ENCODE measurements at places on chromosomes 16 and 17.

DNA sequence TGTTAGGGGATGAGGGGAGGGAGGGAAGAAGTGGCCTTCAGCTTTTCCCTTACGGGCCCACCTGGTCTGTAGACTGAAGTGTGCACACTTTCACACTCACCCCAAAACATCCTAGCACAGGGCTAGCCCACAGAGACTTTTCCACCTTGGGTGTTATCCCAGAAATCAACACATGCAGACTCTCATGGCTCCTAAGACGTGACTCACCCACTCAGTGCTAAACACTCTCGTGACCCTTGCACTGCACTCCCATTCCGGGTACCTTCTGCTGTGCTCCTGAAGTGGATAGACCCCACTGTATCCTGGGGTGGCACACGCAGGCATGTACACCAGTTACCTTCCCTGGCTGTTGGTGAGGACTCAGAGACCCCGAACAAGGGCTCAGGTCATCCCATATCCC, 23.0 kb upstream of the ABCC3 start:
- no peak for DNase-seq

GRCh38 chr17:41494524-41494923, 4.8 kb upstream of the KRT36 start:
- DNase-seq: no peak

DNA sequence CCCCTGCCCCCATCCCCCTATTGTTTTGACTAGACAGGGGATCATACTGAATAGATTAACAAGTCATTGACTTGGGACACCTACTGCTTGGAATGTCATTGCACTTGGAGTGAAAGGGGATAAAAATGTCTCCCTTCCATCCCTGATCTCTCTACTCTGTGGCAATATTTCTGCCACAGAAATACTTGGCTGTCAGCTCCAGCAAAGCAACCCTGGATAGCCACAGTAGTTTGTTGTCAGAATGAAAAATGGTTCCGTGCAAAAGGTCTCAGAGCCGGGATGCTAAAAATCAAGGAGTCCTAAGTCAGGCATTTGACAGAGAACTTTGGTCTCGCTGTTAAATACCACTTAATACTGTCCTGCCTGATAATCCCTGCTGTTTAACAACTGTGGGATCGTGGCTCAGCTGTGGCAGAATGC, 722.0 kb upstream of the SOX9 start:
- DNase-seq: no peak

DNA sequence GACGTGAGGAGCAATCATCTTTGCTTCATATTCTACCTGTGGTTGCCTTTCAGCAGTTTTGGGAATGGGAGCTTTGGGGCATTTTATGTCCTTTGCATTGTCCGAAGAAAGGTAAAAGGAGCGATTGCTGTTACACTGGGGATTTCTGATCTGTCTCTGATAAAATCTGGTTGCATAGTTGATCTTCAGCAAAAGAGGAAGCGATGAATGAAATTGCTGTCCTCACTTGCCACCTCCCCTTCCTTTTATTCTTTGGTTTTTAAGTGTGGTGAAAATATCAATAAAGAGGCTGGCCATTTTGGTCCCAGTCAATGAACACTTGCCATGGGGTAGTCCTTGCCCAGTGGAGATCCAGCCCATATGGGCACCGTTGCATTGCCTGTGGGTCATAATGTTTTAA, 236.8 kb downstream of the MSI2 start:
- no peak for DNase-seq

DNA sequence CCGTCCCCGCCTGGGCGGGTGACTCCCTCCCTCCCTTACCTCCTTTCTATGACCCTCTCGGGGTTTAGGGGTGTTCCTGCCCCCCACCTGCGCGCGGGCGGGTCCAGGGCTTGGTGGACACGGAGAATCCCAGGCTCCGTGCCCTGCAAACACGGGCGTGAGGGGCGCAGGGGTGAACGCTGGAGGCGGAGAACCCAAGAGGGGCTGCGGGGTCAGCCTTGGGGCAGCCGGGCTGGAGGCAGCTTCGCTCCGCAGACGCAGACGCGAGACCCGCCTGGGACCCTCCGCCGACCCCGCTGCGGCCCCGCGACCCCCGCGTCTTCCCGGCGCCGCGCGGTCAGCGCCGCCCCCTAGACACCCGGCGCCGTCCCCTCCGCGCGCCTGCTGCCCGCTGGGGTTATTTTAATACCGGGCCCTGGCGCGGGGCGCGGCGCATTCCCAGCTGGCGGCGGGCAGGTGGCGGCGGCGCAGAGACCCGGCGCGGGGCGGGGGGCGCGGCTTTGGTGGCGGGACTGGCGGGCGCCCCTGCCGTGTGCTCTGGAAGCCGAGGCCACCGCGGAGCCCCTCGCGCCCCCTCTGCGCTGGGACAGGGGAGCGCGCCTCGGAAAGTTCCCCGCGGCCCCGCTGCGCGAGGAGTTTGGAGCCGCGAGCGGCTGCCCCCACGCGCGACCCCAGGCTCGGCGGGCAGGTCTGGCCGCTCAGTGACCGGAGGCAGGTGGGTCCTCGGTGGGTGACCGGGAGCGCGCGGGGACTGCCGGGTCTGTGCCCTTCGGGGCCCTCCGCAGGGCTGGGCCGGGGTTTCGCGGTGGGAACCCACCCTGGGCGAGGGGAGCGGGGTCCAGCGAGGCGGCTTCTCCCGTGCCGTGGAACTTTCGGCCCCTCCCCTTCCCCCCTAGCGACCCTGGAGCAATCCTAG, at the start of gene UTS2R:
Gene UTS2R, plus strand, starts transcription at position 433 of the 916 bp plus-strand sequence. CDS start 2,560 bp downstream, outside the sequence.
- no peak for DNase-seq

GRCh38 chr17:956905-957304, 22.7 kb downstream of the NXN start:
- no peak for DNase-seq

- no peak for DNase-seq
Observed at GRCh38 chr16:13313351-13313750, 412.0 kb downstream of the SHISA9 start.

DNA sequence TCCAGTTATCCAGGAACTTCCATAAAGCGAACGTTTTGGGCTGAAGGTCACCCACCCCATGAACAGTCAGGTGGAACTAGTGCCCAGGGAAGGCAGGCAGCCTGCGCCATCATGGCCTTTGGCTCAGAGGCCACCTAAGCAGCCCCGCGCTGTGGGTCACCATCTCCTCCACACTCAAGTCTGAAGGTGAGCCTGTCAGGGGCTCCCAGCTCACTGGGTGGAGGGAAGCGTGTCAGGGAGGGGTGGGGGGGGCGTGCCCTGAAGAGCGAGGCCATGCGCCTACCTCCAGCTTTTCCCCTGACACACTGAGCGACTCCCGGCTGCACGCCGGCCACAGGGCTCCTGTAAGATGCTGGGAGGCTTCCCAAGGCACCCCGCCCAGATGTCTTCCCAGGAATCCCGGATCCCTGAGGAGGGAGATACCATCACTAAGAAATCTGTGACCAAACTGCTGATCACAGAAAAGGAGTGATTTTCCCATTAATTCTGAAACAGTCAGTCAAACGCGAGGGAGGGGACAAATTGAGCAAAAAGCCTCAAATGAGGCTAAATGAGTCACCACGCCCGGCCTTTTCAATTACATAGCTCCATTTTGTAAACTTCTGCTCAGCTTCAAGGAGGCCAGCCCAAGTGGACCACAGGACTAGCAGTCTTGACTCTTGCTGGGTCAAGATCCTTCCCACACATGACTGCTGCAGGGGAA, 26.5 kb upstream of the SLC25A19 start:
- DNase-seq: peak; percentile 40

DNA sequence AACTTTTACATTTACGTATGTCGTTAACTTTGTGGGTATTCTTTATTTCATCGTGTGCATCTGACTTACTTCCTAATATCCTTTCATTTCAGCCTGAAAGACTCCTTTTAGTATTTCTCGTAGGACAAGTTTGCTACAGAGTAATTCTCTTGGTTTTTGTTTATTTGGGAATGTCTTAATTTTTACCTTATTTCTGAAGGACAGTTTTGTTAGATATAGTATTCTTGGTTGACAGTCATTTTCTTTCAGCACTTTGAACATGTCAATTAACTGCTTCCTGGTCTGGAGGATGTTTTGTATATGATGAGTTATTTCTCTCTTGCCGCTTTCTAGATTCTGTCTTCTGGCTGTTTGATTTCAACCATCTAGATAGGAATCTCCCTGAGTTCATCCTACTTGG, 109.2 kb upstream of the NACA2 start:
- DNase-seq: no peak

GRCh38 chr17:54861471-54861983, 39.1 kb upstream of the TOM1L1 start:
- no peak for DNase-seq

DNA sequence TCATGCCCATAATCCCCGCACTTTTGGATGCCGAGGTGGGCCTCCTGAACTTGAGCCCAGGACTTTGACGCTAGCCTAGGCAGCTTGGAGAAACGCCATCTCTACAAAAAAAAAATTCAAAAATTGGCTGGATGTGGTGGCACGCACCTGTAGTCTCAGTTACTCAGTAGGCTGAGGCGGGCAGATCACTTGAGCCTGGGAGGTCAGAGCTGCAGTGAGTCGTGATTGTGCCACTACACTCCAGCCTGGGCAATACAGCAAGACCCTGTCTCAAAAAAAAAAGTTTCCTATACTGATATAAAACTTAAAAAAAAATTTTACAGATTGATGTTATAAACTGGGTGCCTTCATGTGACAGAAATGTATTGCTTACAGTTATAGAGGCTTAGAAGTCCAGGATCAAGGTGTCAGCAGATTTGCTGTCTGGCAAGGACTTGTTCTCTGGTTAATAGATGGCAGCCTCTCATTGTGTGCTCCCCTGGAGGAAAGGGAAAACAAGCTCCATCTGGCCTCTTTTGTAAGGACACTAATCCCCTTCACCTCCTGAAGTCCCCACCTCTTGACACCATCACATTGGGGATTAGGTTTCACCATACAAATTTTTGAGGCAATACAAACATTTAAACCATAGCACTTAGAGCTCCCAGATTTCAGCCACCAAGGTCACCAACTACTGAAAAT, 8.5 kb upstream of the CES3 start:
- no peak for DNase-seq

GRCh38 chr17:12731839-12732238, 57.5 kb upstream of the ARHGAP44 start:
- DNase-seq: no peak

DNA sequence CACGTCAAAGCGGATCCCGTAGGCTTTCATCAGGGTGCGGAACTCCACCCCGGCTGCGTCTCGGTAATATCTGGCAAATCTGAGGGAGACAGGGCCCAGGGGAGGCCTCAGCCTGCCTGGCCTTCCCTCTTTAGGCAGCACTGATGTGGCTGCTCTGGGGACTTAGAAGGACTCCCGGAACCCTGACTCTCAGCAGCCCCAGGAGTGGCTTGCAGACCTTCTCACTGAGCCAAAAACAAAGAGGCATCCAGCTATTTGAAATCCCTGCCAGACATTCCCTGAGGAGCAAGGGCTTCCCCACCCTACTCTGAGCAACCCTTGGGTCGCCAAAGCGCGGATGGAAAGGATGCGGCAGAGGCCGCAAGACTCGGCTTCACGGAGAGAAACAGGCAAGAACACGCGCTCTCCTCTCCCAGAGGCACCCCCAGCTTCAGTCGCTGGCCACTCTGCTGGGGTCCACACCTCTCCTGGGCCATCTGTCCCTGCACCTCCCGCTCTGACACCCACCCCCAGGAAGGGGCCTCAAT, 7.9 kb downstream of the P2RX5 start:
- no peak for DNase-seq

- no peak for DNase-seq
Observed at GRCh38 chr17:78628547-78629435, 51.6 kb upstream of the DNAH17 start.

GRCh38 chr16:12291989-12292759, 315.6 kb downstream of the SNX29 start:
- no peak for DNase-seq

DNA sequence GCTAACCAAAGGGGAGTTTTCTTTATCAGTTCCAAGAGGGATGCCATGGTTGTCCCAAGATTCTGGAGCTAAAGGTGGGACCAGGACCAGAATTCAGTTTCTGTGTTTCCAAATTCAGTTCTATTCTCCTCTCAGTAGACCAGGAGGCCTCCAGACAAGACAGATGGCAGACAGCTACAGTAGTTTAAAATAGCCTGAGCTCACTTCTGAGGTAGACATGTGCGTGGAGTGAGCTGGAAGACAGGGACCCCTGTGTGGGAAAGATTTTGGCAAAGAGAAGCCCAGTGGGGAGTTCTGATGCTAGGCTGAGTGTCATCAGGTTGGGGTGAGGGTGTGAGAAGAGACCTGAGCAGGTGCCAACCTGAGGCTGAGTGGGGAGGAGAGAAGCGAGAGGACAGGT, 95.4 kb downstream of the PRKCB start:
- no peak for DNase-seq

DNA sequence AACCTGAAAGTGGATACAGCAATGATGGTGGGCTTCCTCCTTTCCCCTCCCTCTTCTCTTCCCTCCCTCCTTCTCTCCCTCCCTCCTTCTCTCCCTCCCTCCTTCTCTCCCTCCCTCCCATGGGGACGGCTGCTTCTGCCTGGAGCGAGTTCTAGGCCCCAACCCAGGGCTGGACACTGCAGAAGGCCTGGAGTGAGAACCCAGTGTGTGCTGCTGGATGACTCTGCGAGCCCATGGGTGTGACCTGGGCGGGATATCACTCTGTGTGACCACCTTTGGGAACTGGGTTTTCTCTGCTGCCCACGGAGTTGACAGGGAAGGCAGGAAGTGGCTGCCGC, 242.6 kb upstream of the GSE1 start:
- DNase-seq: no peak

- no peak for DNase-seq
Observed at GRCh38 chr16:75075688-75076268, 40.8 kb downstream of the LDHD start.

DNA sequence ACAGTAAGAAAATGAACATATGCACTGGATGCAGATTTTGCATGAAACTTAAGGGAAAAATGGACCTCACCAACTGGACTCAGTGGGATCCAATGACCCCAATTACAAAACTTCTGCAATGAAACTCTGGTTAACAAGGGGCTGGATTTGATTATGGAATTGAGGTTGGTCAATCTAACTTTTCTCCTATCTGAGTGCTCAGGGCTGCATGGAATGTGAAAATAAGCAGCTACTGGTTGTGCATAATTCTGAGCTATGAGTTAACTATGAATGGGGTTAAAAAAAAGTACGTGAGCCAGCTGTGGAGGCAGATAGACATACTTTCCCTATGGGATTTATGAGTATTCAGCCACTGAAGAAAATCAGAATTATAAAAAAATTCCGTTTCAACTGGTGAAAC, 9.2 kb downstream of the FAM20A start:
- DNase-seq: no peak
